ENCODE measurements at places on chromosomes 16 and 17.

GRCh38 chr16:83296505-83296904 is 511.3 kb upstream of the HSBP1 start:
- DNase-seq = no peak

GRCh38 chr16:14089283-14089823 is 18.2 kb downstream of the MRTFB start:
- no peak for DNase-seq

DNA sequence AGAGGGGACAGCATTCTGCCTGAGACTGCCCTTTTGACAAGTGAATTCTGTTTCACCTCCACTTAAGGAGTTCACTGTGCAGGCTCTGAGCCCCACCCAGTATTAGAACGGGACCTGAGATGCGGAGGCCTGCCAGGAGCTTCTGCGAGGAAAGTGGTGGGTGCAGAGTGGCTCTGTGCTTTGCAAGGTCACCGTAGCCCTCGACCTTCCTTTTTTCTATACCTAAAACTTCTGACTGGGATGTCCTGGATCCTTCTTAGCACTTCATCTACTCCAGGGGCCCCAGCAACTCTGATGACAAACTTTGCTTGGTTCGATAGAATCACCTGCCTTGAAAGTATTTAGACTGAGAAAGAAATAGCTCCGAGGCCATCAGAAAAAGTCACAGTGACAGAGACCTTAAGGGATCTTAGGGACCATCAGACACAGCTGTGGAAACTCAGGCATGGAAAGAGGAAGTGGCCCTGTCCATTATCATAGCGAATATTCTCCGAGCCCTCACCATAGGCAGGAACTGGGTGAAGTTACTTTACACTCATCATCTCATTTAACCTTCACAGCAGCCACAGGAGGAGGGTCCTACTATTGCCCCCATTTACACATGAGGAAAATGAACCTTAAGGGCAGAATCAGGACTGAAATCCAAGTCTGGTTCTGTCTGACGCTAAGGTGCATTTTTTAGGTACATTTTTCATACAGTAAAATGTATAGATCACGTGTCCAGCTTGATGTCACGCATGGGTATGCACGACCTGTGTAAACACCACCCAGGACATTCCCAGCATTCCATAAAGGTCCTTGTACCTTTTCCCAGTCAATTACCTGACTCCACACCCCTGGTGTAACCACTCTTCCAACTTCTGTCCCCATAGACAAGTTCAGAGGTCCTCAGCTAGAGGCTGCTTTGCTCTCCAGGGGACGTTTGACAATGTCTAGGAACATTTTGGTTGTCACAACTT is 676 bp upstream of the KRT13 start:
- no peak for DNase-seq

DNA sequence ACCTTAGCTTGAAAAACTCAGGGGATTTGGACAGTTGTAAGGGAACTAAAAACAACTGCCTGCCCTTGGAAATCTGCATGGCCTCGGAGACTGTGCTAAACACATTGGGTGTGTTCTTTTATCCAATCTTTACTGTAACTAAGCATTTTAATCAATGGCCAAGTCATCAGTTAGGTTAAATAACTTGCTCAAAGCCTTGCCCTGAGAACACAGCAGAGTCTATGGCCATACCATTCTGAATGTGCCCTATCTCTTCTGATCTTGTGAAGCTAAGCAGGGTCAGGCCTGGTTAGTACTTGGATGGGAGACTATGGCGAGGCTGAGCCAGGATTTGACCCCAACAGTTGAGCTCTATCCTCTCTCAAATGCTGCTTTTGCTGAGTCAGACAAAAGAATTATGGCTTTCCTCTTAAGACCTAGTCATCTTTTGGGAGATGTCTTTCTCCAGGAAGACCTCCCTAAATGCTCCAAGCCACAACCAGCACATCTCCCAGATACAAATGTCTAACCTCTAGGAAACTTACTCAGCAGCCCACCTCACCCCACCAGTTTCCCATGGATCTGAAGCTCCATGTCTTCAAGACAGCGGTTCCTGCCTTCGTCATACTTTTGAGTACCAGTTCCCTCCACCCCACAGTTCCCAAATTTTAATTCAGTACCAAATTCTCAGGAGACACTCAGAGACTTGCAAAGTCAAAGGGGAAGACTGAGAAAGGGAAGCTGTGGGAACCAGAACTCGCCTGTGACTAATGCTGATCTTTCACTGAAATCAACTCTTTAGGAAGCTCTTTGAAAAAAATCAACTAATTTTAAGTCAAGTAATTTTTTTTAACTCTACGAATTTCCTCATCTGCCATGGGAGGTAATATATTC is 336.1 kb downstream of the MAF start:
- DNase-seq = no peak

DNA sequence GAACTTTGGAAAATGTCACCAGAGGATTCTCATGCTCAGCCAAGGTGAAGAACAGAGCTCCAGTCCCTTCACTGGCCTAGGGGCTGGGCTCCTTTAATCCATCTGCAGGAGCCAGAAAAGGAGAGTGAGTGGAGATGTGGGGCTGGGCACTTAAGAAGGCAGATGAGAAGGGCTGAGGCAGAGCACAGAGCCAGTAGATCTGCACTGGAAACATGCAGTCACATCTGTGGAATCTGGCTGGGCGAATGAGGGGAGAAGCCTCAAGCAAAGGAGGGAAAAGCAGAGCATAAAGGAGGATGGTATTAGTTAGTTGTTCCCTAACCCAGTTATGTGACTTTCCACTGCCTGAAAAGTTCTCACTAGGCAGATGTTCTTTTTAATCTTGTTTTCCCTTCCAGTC is 50.4 kb upstream of the BCAR1 start:
- DNase-seq = no peak

DNA sequence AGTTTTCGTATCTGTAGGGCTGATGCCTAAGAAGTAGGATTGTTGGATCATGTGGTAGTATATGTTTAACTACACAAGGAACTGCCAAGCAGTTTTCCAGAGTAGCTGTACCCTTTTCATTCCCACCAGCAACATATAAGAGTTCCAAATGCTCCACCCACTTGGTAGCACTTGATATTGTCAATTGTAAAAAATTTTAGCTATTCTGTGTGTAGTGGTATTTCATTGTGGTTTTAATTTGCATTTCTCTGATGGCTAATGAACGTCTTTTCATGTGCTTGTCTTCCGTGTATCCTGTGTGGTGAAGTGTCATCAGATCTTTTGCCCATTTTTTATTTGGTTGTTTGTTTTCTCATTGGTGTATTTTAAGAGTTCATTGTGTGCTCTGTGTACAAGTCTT is 69.7 kb downstream of the TANC2 start:
- DNase-seq = peak; percentile 34

- no peak for DNase-seq
Observed at GRCh38 chr16:80263181-80263823, 277.5 kb upstream of the DYNLRB2 start.

GRCh38 chr17:81228420-81228819 is 5.7 kb upstream of the CEP131 start:
- no peak for DNase-seq

- DNase-seq = no peak
Observed at GRCh38 chr16:88698646-88699045, 7.6 kb downstream of the RNF166 start.

DNA sequence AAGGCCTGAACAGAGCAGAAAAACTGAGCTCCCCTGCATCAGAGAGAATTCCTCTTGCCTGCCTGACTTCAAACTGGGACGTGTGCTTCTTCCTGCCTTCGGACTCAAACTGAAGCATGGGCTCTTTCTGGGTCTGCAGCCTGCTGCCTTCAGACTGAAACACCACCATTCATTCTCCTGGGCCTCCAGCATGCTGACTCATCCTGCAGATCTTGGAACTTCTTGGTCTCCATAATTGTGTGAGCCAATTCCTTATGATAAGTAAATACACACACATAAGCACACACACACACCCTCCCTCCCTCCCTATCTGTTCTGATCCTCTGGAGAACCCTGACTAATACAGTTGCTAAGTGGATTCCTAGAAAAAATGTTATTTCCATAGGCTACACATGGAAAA is 874.3 kb upstream of the EEF2KMT start:
- DNase-seq = no peak

GRCh38 chr17:21263376-21263775 is 10.2 kb upstream of the NATD1 start:
- DNase-seq = peak; percentile 82

- DNase-seq = peak; percentile 8
Observed at GRCh38 chr16:22272870-22273650, 24.1 kb upstream of the POLR3E start.

DNA sequence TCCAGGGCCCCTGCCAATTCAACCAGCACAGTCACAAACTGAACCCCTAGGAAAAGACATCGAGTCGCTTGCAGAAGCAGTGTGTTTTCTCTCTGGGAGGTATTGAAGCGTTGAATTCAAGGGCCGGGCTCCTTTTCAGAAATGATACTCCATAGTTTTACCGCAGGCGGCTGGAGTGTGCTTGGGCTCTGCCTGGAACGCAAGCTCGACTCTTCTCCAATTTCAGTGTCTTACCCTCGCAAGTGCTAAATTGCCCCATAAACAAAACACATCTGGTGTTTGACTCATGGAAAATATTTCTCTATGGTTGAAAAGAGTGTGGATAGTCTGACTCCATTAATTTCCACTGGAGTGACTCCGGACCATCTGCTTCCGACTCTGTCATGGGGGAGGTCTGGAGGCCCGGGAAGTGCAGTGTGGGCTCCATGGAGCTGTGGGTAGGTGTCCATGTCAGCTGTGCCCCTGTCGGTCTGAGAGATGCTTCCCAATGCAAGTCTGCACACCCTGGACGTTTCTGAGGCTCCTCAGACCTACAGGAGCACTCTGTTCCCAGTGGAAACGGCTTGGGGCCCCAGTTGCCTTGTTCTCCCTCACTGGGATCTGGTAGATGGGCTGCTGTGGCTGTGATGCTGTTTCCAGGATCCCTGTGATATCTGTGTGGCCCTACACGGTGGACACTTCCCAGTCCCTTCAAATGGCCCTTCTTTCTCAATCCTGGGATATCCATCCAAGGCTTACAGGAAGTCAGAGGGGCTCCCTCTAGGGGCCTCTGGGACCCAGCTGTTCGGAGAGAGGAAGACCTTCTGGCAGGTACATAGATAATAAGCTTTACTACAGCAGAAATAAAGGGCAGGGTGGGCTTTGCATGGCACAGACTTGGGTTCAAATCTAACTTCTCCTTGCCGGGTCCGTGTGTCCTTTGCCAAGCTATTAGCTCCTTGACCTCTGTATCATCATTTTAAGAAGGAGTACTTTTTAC is 119.8 kb upstream of the CDH13 start:
- DNase-seq = peak; percentile 53

GRCh38 chr17:81052199-81052997 is 17.4 kb downstream of the BAIAP2 start:
- no peak for DNase-seq

- DNase-seq = no peak
Observed at GRCh38 chr17:64003526-64004121, 5.5 kb downstream of the PRR29 start.

DNA sequence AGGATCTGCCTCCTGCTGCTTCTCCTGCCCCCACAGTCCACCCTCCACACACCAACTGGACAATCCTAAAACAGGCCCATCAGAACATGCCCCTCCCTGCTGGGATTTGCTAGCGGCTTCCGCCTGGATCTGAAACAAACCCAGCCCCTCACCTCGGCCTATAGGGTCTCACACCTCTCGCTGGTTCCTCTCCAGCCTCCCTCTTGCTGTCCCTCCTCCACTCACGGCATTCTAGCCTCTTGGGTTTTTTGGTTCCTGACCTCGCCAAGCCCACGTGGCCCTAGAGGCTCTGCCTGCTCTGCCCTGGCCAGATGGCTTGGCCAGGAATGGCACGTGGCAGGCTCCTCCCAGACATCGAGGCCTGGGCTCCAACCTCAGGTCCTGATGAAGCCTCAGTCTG is 15.7 kb upstream of the MTSS2 start:
- DNase-seq = no peak

DNA sequence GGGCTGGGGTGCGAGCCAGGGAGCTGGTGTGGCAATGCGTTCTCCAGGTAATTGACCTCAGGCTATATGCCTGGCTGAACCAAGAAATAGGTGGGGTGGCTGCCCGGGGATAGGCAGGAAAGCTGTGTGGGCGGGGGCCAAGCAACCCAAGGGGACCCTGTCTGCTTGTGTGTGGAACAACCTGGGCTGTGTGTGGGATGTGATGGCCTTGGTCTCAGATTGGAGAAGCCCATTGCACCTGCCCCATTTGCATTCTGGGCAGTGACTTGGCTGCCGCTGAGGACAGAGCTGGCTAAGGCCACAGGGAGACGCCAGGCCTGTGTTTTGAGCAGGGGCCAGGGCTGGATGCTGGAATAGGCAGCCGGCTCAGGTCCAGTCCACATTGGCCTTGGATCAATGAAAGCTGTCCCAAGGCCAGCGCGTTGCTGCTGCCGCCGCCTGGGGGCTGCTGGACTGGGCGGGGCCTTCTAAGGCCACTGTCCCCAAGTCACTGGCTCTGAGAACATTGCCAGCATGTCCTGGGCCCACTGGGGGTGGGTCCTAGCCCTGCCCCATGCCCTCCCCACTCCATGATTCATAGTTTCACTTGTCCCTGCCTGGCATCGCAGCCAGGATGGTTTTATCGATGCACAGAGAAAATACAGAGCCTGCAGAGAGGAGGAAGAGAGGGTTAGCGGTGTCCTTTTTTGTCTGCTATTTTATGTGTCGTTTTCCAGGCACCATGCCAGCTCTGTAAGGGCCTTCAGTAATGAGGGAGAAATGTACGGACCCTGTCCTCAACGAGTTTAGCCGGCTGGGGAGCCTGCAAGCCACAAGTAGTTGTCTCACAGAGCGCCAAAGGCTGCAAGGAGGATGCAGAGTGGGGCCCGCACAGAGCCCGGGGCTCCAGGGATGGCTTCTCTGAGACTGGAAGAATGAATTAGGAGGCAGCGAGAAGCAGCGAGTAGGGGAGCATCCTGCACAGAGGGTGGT is 43.9 kb downstream of the NKD1 start:
- no peak for DNase-seq

DNA sequence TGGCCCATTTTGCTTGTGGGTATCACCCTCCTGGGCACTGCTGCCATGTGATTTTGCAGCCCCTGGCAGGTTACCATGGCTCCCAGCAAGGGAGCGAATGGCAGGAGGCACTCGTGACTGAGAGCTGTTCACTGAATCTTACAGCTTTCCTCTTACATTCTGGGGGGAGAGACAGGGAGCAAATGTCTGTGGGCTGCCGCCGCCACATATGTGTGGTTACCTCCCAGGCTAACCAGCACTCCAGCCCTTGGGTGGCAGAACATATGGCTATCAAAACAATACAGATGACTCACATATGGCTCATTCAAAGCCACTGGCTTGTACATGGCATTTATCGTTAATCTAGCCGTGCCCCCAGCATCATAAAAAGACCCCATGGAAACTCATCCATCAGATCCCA is 19.8 kb downstream of the GTF3C1 start:
- DNase-seq = peak; percentile 72

- DNase-seq = peak; percentile 30
Observed at GRCh38 chr16:86452451-86452850, 57.9 kb upstream of the FOXF1 start.

DNA sequence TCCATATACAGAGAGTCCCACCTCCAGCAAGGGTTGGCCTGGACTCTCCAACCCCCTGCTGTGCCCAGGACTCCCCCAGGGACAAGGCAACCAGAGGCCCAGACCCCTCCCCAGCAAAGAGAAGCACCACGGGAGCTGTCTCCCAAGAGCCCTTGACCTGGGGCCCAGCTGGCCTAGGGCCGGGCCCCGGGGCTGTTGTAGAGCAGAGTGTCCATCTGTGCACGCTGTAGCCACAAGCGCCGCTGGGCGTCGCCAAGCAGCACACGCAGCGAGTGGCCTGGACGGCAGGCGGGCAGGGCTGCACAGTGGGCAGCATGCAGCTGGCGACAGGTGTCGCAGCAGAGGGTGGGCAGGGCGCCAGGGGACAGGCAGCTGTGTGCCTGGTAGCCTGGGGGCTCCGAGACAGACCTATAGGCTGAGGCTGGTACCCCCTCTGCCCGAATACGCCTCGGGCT is 4.3 kb downstream of the SPATA2L start:
- no peak for DNase-seq

GRCh38 chr16:20072874-20073202 is 852 bp downstream of the GPR139 start:
- DNase-seq = no peak
